RKO (cell line): ENCODE measurements at places on chromosomes 16 and 17.

GRCh38 chr16:4510747-4511426 lies 27.7 kb downstream of the CDIP1 start:
- no peak for DNase-seq

GRCh38 chr16:89801800-89802199 lies 14.6 kb downstream of the FANCA start:
- no peak for DNase-seq

- no peak for DNase-seq
Measured at GRCh38 chr17:80265205-80266068, 4.8 kb downstream of the RNF213 start.

- no peak for DNase-seq
Measured at GRCh38 chr16:54053891-54054820, 232.4 kb downstream of the IRX3 start.

GRCh38 chr17:37060094-37060493 lies 111.3 kb downstream of the AATF start:
- DNase-seq: no peak

DNA sequence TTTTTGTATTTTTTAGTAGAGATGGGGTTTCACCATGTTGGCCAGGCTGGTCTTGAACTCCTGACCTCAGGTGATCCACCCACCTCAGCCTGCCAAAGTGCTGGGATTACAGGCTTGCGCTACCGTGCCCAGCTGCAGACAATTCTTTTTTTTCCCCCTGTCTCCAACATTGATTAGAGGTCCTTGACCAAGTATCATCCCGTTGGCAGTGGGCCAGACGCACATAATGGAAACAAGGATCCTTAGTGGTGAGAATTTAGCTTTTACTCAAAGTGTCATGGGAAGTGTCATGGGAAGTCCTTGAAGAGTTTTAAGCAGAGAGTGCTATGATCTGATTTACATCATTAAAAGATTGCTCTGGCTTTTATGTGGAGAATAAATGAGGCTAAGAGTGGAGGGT lies 2.1 kb upstream of the FBXO47 start:
- DNase-seq: no peak

DNA sequence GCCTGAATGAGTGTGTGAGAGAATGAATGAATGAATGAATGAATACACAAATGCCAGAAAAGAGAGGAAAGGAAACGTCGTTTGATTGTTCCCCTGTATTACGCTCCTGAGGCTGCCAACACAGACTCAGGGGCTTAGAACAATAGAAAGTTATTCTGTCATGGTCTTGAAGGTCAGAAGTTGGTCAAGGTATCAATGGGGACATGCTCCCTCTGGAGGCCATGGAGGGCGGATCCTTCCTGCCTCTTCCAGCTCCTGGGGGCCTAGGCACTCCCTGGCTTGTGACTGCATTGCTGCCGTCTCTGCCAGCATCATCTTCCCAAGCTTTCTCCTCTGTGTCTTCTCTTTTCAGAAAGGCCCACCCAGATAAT lies 1.5 kb upstream of the SLC38A8 start:
- DNase-seq: peak; percentile 55

DNA sequence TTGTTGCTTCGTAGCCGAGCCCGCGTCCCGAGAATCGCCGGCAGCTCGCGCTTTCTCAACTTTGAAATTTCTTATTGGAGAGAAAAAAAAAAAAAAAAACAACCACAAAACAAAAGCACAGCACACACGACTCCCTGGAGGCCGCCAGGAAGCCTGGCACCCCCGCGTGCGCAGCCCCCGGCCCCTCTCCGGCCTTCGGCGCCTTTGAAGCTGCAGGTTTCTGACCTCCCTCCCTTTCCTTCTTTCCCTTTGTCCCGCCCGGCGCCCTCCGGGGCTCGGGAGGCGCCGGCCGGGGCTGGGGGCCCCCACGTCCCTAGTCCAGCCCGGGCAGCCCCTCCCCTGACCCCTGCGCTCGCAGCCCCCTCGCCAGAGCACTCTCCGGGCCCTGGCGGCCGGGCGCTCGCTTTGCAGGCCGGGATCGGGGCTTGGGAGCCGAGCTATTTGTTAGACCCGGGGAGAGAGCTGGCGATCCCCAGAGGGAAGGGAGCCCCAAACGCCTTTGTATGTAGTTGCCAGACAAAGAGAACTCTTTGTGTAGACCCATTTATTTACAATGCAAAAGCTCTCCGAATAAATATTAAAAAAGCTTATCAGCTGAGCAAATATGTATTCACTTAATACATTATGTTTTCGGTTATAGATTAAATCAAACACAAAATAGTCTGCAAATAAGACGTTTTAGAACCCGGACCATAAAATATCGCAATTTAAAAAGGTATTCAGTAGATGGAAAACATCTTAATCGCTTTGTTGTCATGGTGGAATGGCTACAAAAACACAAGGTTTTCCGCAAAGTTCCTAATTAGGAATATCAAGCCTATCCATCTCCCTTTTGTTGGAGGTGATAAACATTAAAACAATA lies 2.3 kb downstream of the BAHCC1 start:
- no peak for DNase-seq

- DNase-seq: no peak
Measured at GRCh38 chr17:7729816-7730215, 12.3 kb downstream of the DNAH2 start.

DNA sequence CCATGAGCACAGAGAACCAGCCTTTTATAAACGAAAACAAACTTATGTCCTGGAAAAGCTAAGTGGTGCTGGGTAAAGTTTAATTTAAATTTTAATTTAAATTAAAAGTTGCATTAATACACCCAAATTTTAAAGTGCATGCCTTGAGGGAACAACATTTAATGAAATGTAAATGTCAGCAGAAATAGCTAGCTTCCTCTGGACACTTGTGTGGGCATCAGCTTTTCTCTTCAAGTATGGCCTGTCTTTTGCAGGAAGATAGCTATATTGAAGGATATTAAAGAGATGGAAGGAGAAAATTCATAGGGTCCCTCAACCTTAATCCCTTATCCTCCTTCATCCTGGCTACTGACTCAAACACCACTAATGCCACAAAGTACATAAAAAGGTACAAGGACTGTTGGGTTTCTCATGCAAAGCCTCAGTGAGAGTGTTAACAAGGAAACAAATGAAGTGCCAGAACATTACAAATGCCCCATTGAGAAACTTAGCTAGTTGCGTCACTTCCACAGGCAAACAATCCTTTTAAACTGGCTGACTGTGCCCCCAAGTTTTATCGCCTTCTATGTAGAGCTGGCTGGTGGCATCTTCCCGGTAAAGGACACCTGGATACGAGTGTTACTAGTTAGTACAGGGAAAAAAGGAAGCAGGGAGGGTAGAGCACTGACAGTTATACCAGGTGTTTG lies 14.1 kb downstream of the PHF12 start:
- DNase-seq: no peak

- DNase-seq: no peak
Measured at GRCh38 chr16:12206098-12206748, 229.7 kb downstream of the SNX29 start.

- no peak for DNase-seq
Measured at GRCh38 chr16:89365044-89365467, 125.3 kb downstream of the ANKRD11 start.
